ENCODE measurements at places on chromosomes 16 and 17. TPM values are rescaled to one million over a fixed set of nuclear protein-coding genes. Genes with fewer than 3 reads are reported as not detected.

KRTAP9-3 gene
- not detected for polyA plus RNA-seq

SLC5A11 gene
- not detected for polyA plus RNA-seq

ZSCAN10 gene
- polyA plus RNA-seq: not detected

IL34 gene
- polyA plus RNA-seq: 3.0 TPM

RGS11 gene
- polyA plus RNA-seq: 4.7 TPM

TBC1D26 gene
- polyA plus RNA-seq: 4.1 TPM

CRYBA1 gene
- polyA plus RNA-seq: not detected

CDT1 gene
- polyA plus RNA-seq: 1.0 TPM

Data from neural cell (in vitro differentiated cells).